Bone marrow (tissue), 2 donors: ENCODE measurements at places on chromosomes 3 and 15.

- DNase-seq = no peak
These were observed 8.9 kb downstream of the PHLDB2 start for GRCh38 chr3:111867889-111868426.

- DNase-seq = no peak
These were observed 16.3 kb downstream of the RGMA start for GRCh38 chr15:93072411-93073394.

DNA sequence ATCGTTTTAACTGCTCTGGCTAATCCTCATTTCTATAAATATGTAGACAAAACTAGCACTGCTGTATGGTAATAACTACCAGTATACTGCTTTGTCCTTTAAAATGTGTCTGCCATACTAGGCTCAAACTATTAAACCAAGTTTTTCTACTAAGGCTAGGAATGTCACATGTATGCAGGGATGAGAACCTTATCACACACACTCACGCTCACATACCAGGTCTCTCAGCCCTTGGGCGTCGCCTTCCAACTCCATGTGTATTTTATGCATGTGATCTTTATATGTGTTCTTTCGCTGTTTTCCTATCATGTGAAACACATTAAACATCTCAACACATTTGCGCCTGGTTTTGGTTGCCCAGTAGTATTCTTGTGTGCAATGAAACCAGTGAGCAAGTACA lies 32.6 kb downstream of the ATP2C1 start:
- DNase-seq = no peak

- no peak for DNase-seq
These were observed 6.7 kb downstream of the RASGRP1 start for GRCh38 chr15:38557921-38558320.

GRCh38 chr3:183879243-183879642 lies 5.4 kb downstream of the PARL start:
- DNase-seq = no peak

DNA sequence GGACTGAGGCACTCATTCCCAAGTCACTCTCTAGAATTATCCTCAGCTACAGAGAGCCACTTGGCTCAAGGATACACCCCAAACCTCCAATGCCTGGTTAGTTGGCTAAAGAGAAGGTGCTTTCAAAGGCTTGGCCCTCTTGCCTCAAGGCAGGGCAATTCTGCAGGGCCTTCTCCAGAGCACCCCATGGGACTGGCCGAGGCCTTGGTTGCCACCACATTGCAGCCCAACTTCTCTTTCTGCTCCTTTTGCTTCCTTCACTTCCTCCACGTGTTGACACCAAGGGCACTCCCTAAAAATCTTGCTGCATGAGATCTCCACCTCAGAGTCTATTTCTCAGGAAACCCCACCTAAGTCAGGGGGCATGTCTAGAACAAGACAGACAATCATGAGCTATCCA lies 36.7 kb downstream of the MEGF11 start:
- no peak for DNase-seq

DNA sequence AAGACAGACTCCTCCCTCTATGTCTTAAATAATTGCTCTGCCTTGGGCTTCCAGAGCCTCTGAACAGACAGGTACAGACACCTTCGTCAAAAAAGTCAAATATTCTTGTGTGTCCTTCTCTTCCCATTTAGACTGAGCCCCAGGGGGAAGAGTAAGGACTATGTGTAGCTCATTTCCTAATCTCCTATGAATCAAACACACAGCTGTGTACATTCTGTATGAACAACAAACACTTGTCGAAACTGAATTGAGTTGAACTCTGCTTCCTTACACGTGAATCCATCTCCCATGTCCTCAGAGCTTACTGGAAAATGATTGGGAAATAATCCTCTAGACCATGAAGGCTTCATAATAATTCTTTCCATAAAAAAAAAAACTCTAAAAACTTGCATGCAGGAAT lies 80.8 kb downstream of the MOBP start:
- DNase-seq = no peak

GRCh38 chr15:50576166-50576565 lies 29.7 kb upstream of the USP50 start:
- DNase-seq = no peak

- no peak for DNase-seq
These were observed 1.4 kb upstream of the LRRC3B start for GRCh38 chr3:26621176-26621575.

- no peak for DNase-seq
These were observed 390.7 kb downstream of the EFHB start for GRCh38 chr3:19543212-19543841.

GRCh38 chr15:33188641-33189257 lies 5.8 kb downstream of the FMN1 start:
- no peak for DNase-seq

DNA sequence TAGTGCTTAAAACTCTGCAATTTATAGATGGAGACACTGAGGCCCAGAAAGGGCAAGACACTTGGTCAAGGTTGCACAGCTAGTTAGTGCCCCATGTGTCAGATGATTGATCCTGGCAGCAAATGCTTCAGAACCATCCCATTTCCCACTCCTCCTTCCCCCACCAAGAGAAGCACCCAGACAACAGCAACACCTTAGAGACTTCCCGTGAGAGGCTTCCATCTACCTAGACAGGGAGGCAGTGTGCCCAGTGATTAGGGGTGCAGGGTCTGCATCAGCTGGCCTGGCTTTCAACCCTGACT lies 77.6 kb downstream of the CORO2B start:
- DNase-seq = no peak

- DNase-seq = no peak
These were observed 58.3 kb downstream of the GPR171 start for GRCh38 chr3:151144760-151145159.

- no peak for DNase-seq
These were observed 51.0 kb downstream of the CHDH start for GRCh38 chr3:53795176-53795575.

GRCh38 chr15:52020221-52021085 lies 1.4 kb downstream of the MAPK6 start:
- no peak for DNase-seq
